T47D (cell line): ENCODE measurements at places on chromosomes 5 and 9.

- DNase-seq: no peak
These were observed 1105.1 kb upstream of the CDH9 start for GRCh38 chr5:28143519-28143918.

GRCh38 chr9:89631384-89631783 lies 26.6 kb downstream of the GADD45G start:
- no peak for DNase-seq

GRCh38 chr9:126513159-126514036 lies 100.3 kb upstream of the LMX1B start:
- DNase-seq: no peak

- DNase-seq: no peak
These were observed 104.6 kb downstream of the CDK5RAP2 start for GRCh38 chr9:120475341-120475740.

DNA sequence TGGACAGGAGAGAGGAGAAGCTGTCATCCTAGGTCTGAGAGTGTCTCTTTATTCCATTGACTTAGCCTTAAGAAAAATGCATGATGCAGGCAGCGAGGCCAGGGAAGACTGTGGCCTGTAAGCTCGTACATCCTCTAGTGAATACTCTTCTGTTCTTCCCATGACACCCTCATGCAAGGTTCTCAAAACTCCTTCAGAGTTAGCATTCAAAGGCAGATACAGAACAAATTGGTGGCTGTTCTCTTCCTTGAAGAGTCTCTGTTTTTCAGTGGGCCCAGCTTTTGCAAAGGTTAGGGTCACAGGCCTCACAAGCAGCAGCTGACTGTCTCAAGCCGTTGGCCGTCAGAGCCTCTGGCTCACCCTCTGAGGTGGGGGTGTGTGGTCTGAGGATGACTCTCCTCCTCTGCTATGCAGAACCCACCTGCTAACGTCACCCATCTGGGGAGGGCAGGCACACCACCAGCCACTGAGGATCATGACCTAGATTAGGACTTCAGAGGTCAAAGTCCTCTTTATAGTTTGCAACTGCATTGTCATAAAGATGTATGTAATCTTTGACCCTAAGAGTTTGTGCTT lies 15.1 kb downstream of the ADCY2 start:
- DNase-seq: no peak

- DNase-seq: no peak
These were observed 48.9 kb downstream of the DYNC2I2 start for GRCh38 chr9:128607642-128608350.

- DNase-seq: no peak
These were observed 46.4 kb upstream of the SELENOP start for GRCh38 chr5:42858031-42858643.

DNA sequence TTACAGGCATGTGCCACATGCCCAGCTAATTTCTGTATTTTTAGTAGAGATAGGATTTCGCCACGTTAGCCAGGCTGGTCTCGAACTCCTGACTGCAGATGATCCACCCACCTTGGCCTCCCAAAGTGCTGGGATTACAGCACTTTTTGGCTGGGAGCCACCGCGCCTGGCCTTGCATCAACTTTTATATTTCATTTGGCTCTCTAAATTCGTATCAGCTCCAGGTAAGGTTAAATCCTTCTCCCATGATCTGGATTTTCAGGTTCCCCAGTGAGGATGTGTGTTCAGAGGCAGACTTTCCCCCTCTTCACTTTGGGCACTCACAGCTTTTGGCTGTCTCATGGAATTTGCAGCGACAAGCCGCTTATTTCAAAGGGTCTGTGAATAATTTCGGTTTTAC lies 16.8 kb upstream of the RNF38 start:
- no peak for DNase-seq

- DNase-seq: no peak
These were observed 20.5 kb downstream of the RAPGEF1 start for GRCh38 chr9:131719262-131719908.

GRCh38 chr5:2112173-2113025 lies 229.7 kb upstream of the IRX4 start:
- DNase-seq: no peak

GRCh38 chr9:80957801-80958200 lies 731.5 kb downstream of the TLE1 start:
- no peak for DNase-seq

DNA sequence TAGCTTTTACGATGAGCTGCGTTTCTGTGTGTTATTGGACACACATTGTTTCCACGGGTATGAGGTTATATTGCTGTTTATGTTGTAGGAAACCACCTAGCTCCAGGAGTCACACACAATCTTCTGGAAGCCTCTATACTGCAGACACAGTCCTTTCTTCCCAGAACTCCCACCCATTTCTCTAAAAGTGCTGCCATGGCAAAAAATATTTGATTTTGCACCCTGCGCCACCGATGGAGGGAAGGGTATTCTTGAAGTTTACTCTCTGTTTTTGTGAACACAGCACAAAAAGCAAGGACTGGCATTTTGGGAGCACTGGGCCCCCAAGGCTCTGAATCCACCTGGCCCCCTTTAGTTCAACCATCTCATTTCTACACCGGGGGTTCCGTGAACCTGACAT lies 187.5 kb downstream of the ICE1 start:
- DNase-seq: no peak

DNA sequence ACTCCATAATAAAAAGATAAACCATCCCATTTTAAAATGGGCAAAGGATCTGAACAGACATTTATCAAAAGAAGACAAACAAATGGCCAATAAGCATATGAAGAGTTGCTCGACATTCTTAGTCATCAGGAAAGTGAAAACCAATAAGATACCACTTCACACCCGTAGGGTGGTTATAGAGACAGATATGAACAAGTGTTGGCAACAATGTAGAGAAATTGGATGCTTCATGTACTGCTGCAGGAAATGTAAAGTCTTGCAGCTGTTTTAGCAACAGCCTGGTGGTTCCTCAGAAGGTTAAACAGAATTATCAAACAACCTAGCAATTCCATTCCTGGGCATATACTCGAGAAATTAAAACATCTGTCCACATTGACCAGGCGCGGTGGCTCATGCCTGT lies 42.5 kb downstream of the GTF3C4 start:
- DNase-seq: no peak

GRCh38 chr9:77598991-77599390 lies 49.1 kb downstream of the GNA14 start:
- no peak for DNase-seq

GRCh38 chr5:102903074-102903871 lies 148.2 kb downstream of the PAM start:
- DNase-seq: no peak

DNA sequence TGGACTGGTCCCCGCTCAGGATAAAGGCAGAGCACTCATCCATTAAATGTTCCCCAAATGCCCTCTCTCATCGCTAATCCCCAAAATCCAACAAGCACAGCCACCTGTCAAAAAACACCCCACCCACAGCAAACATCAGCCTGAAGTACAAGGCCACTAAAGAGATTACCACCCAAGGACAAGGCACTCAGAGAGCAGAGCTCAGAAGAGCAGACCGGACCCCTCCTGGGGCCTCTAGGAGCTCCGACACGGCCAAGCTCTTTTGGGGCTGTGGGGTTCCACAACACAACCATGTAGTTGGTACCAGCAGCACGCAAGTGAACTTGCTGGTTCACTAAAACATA lies 9.8 kb downstream of the VDAC1 start:
- no peak for DNase-seq

DNA sequence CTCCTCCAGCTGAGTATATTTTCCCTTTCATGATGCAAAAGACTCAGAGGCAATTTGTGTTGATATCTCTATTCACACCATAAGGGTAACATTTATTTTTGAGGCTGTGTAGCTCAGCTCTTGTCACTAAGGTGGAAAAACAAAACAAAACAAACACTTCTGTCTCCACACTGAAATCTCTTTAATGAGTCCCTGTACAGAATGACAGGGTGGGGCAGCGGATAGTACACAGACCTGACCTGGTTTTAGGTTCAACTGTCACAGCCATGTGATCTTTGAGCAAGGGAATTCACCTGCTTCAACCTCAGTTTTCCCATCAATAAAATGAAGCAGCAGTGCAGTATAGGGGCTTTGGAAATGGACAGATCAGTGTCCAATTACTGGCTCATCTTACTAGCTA lies 29.3 kb downstream of the TLR4 start:
- no peak for DNase-seq

DNA sequence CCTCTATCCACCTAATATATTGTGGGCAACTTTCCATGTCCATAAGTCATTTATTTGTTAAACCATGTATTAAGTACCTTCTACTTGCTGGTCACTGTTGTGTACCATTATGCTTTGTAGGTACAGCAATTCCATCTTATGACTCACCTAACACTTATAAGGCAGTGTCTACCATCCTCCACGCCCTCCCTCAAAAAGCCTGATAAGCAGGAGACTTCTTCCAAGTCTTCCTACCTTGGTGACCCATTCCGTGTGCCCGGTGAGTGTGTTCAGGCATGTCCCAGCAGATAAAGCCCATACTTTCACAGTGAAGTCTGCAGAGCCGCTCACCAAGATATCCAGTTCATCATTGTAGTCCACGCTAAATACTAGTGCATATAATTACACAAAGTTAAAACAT lies 17.4 kb downstream of the FBXW2 start:
- no peak for DNase-seq
